ENCODE measurements at places on chromosomes 2 and 18. TPM values are rescaled to one million over a fixed set of nuclear protein-coding genes. Genes with fewer than 3 reads are reported as not detected.

GRCh38 chr2:217834744-217835513 is 167.9 kb downstream of the TNS1 start:
- no peak for DNase-seq

NEUROD1 gene
- not detected for total RNA-seq

- no peak for DNase-seq
Observed at GRCh38 chr2:38887347-38887746, 2.3 kb upstream of the ARHGEF33 start.

- DNase-seq: no peak
Observed at GRCh38 chr18:43009674-43010073, 105.8 kb downstream of the RIT2 start.

DNA sequence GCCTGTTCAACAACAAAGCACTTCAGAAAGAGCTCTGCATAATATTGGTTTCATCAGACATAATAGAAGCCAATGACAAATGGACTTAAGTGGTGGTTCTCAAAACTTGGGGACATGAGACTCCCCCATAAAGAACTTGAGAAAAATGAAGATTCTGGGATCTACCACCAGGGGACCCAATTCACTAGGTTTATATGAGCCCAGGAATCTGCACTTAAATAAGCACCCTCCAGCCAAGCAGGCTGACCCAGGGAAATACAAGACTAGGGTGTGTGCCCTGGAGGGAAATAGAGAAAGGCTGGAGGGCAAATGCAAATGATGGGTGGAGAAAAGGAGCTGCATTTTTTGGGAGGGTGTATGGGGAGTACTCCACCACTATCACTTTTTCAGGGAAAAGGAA is 52.5 kb downstream of the SATB2 start:
- DNase-seq: no peak

DNA sequence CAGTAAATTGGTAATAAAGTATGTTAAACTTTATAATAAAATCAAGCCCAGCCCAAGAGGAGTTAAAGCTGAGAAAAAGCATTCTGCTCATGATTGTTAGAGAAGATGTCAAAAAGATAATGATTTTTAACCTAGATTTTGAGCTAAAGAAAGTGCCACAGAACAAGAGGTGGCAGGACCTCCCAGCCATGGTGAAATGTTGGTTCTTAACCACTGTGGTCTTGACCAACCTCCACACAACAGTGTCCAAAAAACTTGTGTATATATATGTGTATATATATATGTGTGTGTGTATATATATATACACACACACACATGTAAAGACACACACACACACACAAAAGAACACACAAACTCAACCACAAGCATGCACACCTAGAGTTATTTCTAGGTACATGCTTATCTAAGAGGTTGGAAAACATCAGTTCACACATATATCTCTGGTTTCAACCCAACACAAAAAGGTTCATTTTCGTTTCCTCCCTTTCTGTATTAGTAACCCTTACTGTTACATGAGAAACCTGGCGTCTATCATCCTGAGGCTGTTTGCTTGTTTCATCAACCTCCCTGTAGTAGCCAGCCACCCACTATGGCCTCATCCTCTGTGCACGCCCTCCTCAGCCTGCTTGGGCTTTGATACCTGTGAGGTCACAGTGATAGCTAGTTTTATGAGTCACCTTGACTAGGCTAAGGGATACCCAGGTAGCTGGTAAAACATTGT is 631.8 kb upstream of the ID2 start:
- DNase-seq: no peak

GRCh38 chr18:79334496-79335233 is 61.1 kb upstream of the NFATC1 start:
- no peak for DNase-seq

AGXT gene
- not detected for total RNA-seq

DNA sequence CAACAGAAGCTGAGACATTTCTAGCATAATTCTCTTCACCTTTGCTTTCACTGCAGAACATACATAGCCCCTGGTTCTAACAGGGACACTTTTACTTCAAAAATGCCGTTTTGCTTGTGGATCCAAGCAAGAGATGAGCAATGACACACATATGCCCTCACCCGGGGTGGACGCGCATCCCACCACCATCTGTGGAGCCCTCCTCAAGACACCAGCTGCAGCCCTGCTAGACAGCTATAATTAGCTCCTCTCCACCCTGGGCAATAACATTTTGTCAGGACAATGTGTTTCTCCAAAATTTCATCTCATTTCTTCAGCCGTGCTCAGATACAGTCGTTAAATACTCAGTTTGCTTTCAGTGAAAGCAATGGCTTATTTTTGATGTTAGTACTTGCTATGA is 368.7 kb upstream of the RAB6C start:
- no peak for DNase-seq

DNA sequence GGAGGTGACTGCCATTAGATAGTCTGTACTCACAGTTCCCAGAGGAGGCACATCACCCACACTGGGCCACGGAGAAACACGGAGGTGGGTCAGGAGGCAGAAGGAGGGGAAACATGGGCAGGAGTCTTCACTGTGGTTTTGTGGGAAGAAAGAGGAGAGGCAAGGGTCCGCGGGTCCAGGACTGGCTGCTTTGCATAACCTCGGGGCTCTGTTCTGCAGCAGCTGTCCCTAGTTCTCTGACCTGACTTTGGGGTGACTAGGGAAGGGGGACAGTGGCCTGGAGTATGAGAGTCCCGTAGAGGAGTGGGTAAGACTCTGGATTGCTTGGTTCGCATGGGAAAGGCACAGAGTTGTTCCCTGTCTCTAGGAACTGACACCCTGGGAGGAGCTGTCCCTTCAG is 238.3 kb upstream of the RAB6C start:
- DNase-seq: no peak

GRCh38 chr2:48045613-48046012 is 139.3 kb upstream of the FBXO11 start:
- DNase-seq: no peak

CHRND gene
- total RNA-seq: not detected

DNA sequence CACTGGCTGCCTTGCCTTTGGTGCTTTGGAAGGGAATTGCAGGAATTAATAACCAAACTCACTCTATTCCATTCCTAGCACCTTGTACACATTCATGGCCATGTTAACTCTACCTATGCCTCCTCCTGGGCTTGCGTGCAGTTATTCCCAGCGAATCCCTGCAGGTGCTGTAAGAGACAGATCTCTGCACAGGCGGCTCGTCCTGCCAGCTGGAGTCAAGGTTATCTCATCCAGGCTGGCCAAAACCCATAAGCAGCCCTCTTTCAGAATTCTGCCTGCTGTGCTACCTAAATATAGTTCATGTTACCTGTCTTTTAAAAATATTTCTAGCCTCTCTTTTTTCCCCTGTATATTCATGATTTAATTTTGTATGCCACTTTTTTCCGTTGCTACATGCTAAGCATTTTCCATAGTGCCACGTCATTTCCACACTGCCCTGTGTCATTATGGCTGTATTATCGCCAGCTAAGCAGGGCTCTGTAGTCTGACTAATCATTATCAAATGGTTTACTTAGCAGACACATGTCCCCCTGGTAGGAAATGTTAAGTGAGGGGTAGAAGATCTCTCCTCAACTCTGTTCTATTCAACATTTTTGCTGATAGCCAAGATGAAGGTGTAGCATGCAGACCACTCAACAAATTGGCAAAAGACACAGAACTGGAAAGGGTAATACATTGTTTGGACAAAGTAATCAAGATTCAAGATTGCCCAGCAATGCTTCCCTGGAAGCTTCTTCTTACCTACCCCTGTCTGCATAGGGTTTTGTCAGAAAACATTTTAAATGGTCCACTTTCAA is 79.7 kb upstream of the TAF1B start:
- no peak for DNase-seq

RPL31 gene
- total RNA-seq: 1,734 TPM

- no peak for DNase-seq
Observed at GRCh38 chr2:226683196-226683595, 116.4 kb downstream of the IRS1 start.

- no peak for DNase-seq
Observed at GRCh38 chr2:27194538-27195354, 17.1 kb upstream of the ATRAID start.

- no peak for DNase-seq
Observed at GRCh38 chr2:196205881-196206435, 34.6 kb upstream of the STK17B start.

DNA sequence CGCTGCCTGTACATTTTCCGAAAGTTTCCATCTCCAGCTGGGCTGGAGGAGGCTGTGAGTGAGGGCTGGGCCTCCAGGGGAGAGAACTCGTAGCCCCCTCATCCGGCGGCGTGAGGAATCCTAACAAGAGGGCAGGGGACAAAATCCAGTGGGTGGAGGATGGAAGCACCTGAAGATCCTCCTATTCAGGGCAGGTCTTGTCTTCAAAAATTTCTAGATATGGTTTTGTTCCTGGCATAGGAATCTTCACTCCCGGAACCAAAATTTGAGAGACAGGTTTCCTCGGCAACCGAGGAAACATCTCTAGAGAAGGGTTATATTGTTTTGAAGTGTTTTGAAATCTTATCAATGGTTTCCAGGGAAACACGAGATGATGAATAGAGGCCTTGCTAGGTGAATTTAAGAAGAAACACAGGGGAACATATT is 136.7 kb downstream of the SH3BP4 start:
- no peak for DNase-seq

TUBB8B gene
- 0.36 TPM for total RNA-seq

- DNase-seq: no peak
Observed at GRCh38 chr18:27869735-27870134, 307.2 kb downstream of the CDH2 start.

- DNase-seq: no peak
Observed at GRCh38 chr2:69580486-69580885, 63.1 kb downstream of the AAK1 start.

MSTN gene
- total RNA-seq: not detected

DNA sequence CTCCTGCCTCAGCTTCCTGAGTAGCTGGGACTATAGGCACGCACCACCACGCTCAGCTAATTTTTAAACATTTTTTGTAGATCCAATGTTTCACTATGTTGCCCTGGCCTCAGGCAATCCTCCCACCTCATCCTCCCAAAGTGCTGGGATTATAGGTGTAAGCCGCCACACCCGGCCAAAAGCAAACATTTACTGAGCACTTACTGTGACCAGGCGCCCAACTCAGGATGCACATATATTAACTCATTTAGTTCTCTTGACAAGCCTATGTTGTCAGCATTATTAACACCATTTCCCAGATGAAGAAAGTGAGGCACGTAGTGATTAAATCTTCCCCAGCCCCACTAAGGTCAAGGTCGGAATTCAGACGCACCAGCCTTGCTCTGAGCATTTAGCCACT is 41.1 kb downstream of the TMEM37 start:
- no peak for DNase-seq

TDRD15 gene
- total RNA-seq: not detected

GRCh38 chr2:9679218-9679617 is 48.4 kb upstream of the YWHAQ start:
- no peak for DNase-seq

GRCh38 chr18:79438089-79438897 is 42.6 kb downstream of the NFATC1 start:
- DNase-seq: no peak

- no peak for DNase-seq
Observed at GRCh38 chr18:8052237-8052701, 485.2 kb downstream of the PTPRM start.

DNA sequence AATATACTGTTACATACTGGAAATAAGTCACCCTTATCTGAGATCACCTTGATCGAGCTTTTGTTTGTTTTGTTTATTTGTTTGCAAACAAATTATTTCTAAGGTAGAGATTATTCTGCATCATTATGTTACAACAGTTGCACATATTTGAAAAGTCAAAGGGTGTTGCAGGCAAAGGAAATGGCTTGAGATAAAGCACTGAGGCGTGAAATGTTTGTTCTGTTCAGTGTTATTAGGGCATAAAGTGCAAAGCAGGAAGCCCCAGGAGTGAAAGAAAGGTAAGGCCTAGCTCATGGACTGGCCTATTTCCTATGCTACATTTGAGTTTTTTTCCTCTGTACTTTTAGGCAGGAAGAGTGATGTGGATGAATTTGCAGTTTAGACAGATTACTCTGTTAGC is 1815.6 kb upstream of the LRRTM1 start:
- DNase-seq: no peak

DNA sequence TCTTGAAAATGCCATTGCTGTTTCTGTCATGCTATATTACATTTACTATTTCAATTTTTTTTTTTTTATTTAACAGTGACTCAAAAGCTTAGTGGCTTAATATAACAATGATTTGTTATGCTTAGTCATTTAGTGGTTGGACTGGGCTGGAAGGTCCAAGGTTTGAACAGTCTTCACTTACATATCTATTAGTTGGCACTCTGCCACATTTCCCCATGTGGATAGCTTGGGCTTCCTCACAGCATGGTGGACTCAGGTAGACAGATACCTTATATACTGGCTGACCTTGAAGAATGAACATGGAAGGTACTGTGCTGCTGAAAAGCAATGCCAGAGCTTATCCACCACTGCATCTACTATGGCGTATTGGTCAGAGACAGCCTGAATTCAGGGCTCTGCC is 909.5 kb upstream of the SOX11 start:
- no peak for DNase-seq

DNA sequence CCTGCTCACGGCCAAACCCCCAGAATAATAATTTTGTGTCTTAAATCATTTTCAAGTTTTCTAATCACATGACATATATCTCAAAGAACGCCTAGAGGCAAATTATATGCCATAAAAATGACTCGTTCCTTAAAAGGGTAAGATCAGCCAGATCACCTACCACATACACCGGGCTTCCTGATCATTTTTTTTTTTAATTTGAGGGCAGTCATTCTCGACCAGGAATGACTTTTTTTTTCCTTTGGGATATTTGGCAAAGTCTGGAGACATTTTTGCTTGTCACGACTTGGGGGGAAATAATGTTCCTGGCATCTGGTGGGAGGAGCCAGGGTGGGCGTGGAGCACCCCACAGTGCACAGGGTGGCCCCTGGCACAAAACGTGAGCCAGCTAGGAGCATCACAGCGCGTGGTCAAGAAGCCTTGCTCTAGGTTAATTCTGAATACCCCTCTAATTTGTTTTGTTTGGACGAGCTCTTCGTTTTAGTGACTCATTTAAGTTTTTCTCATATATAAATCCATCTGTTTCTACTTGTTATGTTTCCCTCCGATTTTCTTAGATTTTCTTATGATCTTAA is 94.9 kb downstream of the TWIST2 start:
- DNase-seq: no peak

DNA sequence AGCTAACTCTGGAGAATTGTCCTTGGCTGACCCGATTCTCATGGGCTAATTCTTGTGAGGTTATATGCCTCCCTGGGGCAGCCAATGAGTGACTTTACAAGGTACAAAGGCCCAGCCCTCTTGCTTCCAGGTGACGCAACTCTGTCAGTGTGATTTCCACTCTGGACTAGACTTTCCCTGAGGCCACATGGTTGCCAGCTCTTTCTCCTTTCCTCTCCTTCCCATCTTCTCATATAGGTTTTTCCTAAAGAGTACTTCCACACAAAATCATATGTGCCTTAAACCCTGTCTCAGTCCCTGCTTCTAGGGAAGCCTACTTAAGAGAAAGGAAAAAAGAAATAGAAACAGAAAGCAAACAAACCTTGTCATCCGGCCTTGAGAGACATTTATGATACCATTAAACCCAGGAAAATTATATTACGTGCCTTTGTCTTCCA is 226.2 kb upstream of the ZSWIM2 start:
- DNase-seq: no peak
